ENCODE measurements at places on chromosomes 4 and X. TPM values are rescaled to one million over a fixed set of nuclear protein-coding genes. Genes with fewer than 3 reads are reported as not detected.
A peak's percentile ranks its signal among the peaks of the same experiment; 100 is the strongest.

DNA sequence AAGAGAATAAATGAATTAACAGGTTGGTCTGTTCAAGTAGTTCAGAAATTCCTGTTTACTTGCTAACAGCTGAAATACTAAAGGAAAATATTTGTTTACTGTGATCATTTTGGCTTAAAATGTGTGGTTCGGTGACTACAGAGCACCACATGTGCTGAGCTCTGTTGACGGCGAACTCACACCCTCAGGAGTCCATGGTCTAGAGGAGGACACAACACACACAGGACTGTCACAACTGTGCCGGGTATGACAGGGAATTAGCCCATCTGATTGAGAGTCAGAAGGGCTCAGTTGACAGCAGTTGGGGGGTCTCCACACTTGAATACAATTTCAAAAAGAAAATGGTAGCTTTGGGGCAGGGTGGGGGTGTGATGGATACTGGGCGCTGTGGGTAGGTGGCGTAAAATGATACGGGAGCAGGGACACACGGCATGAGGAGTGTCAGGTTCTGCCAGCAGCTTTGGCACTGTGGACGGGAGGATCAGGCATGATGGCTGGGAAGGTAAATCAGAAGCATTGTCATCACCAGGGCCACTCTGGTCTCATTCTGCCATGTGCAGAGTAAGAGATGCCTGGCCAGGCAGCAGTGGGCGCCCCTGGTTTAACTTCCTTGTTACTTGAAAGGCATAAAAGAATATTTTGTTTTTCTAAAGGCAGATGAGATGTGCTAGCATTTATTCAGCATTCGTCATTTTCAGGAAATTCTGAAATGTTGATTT lies 33.3 kb downstream of the CLDN22 start:
- no peak for DNase-seq

Gene GABRQ
- total RNA-seq: not detected

GRCh38 chr4:15186806-15187205 lies 184.5 kb downstream of the CPEB2 start:
- no peak for DNase-seq

- DNase-seq: no peak
These were observed 19.3 kb downstream of the CLTRN start for GRCh38 chrX:15645266-15645665.

DNA sequence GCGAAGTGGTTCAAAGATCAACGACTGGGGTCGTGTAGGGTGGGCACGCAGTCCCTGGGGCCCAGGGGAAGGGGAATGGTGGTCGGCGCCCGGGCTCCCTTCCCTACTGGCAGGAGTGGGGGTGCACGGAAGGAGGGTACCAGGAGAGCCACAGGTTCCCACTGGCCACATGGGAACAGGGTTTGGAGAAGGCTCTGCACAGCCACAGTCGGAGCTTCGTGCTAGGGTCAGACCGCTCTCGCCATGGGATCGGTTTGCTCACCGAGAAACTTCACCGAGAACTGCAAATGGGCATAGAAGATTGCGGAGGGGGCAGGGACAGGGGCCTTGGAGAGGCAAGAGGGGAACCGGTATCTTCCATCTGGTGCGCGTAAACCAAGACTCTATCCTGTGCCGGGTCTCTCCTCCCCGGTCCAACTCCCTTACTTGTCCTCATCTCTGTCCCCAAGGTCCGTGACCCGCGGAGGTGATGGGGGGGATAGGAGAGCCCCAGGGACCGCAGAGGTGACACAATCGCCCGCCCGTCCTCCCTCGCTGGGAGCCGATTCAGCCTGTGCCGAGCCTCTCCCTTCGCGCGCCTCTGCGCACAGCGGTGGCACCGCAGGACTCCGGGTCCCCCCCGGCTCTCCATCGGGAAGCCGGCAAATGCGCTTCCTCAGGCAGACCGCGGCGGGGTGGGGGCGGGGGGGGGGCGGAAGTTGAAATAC lies 1.0 kb downstream of the SCD5 start:
- DNase-seq: no peak

GRCh38 chr4:7844594-7844991 lies 95.1 kb downstream of the AFAP1 start:
- DNase-seq: no peak

Gene GAGE12J
- total RNA-seq: 0.73 TPM

Gene FOXR2
- total RNA-seq: not detected

- DNase-seq: no peak
These were observed 34.1 kb upstream of the HHIP start for GRCh38 chr4:144611850-144612249.

GRCh38 chr4:86302830-86303229 lies 57.0 kb downstream of the MAPK10 start:
- DNase-seq: no peak

DNA sequence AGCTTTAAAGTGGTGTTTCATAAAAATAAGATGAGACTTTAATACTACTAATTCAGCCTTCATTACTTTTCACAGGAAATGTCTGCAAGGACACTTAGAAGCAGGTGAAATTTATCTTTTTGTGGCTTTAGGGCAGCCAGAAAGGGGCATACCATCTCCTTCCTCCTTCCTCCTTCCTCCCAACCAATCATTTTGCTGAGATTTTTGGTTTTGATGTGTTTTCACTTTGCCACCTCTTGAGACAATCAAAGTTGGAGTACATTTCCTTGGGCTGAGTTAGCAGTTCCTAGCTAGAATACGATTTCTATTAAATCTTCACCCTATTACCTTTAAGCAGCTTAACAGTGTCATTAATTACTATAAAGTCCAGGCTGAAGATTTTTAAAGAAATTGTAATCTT lies 5.1 kb upstream of the NDST3 start:
- no peak for DNase-seq

DNA sequence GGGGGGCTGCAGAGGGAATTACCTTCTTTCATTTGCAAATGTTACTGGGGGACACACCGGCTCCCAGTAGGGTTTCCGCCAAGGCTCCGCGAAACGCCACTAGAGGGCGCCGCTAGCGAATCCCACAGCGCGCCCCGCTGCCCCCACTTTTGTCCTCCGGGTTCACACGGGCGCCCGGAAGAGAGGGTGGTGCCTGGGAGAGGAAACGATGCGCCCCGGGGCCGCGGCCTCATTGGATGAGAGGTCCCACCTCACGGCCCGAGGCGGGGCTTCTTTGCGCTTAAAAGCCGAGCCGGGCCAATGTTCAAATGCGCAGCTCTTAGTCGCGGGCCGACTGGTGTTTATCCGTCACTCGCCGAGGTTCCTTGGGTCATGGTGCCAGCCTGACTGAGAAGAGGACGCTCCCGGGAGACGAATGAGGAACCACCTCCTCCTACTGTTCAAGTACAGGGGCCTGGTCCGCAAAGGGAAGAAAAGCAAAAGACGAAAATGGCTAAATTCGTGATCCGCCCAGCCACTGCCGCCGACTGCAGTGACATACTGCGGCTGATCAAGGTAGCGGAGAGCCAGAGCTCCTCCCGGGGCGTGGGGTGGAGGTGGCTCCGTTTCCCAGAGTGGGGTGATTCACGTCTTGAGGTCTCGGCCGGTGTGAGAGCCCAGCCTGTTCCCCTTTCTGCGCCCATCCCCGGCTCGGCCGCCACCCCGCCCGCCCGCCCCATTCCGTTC lies at the start of gene SAT1:
SAT1 (plus strand) TSS at position 311 of the 726 bp plus-strand sequence; CDS start at position 490, 179 bp downstream.
- peak; percentile 95 for DNase-seq

Measured in left lobe of liver (tissue), 2 donors.